ENCODE measurements at places on chromosomes 1 and 21.

DNA sequence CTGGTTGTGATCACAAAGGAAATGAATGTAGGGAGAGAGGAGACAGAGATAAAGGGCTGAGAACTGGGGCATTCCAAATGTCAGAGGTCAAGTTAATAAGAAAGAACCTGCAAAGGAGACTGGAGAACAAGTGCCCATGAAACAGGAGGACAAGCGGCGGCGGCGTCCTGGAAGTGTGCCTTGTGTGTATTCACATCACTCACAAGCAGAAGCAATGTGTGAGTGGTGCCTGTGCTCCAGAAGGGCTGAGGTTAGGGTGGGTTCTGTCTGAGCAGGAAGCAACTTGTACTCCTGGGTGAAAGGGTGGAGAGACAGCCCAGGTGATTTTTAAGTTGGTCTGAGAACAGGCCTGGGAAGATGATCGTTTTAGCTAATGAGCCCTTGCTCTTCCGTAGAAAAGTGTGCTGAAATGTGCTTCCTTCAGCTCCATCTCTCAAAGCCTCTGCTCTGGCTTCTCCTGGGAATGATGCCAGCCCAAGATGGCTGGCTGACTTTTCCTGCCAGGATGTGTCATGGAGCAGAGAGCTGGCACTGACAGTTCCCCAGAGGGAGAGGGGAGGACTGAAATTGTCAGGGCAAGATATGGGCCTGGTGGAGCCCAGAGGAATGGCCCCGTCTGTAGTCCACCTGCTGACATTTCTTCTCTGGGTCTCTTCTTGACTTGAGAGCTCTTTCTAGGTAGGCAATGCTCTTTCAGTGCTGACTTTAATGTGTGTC is 25.1 kb upstream of the PLEKHA6 start:
- DNase-seq = no peak

DNA sequence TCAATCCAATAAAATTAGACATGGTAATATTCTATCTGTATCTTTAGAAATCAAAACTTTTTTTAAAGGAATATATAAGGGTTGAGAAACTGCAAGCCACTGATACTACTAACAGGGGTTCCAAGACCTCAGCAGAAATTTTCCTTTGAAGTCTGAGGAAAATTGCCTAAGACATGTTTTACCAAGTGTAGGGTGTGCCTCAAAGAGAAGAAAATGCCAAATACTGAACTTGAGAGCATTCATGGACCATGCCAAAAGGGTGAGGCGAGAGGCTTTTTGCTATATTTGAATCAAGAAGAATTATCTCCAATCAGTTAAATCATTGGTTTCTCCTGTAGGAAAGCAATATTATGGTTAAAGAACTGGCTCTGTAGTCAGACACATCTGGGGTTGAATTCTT is 207.9 kb upstream of the B3GALT2 start:
- no peak for DNase-seq

DNA sequence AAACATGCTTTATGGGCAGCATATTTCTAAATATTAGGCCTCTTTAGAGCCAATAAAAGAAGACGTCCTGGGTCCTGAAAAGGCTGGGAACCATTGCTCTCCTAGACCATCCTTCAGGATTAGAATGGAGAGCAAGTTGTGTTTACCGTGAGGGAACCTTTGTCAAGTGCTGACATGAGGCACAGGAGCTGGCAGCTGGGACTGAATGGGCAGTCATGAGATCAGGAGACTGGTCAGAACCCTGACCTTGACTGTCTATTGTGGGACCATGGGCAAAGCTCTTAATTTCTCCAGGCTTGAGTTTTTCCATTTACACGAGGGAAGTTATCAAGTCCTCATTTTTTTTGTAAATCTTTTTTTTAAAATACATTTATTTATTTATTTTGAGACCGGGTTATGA is 5.2 kb downstream of the PFKFB2 start:
- no peak for DNase-seq

DNA sequence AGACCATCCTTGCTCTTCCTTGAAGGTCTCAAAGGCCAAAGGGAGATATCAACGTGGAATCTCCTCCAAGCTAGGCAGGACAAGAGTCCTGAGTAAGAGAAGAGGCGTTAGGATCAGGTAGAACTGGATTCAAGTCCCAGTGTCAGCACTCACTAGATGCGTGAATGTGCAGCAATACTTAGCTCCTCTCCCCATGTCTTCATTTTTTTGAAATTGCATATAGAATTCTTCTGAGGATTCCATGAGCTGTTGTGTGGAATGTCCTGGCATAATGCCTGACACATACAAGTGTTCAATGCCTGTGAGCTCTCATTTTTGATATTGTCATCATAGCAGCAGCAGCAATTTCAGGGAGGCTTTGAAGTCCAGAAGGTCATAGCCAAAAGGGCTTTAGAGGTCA is 333.2 kb downstream of the KCNH1 start:
- DNase-seq = no peak

DNA sequence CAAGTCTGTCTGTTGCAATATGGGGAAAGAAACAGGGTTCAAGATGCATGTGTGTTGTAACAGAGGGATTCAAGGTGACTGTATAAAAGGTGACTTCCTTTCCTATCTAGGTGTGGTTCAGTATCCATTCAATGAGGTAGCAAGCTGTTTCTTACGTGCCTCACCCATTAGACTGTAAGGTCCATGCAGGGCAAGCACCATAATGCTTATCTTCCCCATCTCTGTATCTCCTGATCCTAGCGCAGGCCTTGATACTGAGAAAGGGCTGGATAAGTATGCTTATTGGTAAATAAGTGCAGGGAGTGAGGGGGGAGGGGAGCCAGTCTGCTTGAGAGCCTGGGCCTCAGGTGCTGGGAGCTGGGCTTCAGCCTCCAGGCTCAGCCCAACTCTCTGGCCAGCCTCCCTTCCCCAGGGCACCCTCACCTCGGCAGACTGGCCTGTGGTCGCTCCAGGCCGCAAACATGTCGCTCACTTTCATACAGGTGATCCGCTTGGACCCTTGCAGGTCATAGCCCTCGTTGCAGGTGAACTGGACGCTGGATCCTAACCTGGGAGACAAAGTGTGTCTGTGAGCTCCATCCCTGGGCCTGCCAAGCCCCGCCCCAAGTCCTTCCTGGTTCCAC is 44.5 kb upstream of the HMGB4 start:
- no peak for DNase-seq

DNA sequence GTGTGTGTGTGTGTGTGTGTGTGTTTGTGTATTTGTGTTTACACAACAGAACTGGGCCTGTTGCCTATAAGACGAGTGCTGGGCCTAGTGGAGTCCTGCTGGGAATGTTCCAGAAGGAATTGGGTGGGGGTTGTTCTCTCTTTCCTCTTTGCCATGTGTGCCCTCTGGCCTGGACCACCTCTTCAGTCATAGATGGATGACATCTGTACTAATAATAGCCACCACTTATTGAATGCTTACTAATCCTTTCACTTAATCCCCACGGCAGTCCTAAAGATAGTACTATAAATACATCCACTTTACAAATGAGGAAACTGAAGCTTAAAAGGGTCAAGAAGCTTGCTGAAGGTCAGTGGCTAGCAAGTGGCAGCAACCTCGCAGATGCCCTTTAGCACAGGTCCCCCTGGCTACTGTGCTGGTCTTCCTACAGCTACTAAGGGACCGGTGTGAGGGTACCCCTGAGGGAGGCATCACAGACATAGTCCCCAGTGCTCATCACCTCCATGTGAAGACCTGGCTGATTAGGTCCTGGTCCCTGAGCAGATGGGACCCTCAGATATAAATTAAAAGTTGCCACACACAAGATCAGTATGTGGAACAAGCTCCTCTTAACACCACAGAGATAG is 55.2 kb upstream of the KIF1B start:
- DNase-seq = no peak

DNA sequence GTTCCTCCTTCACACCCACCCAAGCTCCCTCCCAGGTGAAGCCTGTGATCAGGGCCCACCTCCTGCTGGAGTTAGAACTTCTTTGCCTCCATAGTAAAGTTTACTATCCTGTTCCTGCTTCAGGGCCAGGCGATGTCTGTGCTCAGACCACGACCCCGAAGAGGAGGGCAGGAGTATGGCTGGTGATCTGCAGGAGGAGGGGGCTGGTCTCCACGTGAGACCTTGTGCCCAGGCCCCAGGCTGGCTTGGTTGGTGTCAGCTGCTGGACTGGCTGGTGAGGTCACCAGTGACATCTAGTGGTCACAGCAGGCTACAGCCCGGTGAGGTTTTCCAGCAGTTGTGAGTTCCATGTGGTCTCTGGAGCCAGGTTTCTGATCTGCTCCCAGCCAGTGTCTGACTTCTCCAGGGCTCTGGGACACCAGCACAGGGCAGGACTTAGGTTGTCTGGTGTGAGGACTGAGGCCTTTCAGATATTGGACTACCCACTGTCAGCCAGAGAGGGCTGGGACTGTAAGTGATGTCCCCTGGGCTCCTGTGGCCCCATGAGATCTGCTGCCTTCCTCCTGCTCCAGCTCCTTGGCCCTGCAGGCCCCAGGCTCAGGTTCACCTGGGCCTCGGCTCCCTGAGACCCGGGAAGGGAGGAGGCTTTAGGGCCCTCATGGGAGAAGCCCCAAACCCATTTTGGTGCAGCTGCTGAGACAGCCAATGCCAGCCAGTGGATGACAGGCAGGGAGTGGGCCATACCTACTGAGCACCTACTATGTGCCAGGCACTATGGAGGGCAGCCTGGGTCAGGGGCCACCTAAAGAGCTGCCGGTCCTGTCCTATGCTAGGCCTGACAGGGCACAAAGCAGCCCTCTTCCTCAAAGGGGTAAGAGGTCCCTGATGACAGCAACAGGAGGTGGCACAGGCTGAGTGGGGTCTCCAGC is 6.0 kb upstream of the UBL4B start:
- DNase-seq = no peak

GRCh38 chr1:64046891-64047290 is 156.5 kb upstream of the UBE2U start:
- no peak for DNase-seq

DNA sequence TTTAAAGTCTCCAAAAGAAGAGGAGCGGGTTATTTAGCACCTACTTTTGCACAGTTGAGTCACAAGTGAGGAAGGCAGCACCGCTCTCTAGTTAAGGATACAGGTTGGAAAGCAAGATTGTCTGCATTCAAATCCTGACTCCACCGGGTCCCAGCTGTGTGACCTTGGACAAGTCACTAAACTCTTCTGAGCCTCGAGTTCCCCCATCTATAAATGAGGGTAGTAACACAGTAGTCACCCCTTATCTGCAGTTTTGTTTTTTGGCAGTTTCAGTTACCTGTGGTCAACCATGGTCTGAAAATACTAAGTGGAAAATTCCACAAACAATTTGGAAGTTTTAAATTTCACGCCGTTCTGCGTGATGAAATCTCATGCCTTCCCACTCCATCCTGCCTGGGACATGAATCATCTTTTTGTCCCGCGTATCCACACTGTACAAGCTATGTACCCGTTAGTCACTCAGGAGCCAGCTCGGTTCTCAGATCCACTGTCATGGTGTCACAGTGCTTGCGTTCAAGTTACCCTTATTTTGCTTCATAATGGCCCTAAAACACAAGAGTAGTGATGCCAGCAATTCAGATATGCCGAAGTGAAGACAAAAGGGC is 49.4 kb downstream of the CAPZB start:
- DNase-seq = no peak

DNA sequence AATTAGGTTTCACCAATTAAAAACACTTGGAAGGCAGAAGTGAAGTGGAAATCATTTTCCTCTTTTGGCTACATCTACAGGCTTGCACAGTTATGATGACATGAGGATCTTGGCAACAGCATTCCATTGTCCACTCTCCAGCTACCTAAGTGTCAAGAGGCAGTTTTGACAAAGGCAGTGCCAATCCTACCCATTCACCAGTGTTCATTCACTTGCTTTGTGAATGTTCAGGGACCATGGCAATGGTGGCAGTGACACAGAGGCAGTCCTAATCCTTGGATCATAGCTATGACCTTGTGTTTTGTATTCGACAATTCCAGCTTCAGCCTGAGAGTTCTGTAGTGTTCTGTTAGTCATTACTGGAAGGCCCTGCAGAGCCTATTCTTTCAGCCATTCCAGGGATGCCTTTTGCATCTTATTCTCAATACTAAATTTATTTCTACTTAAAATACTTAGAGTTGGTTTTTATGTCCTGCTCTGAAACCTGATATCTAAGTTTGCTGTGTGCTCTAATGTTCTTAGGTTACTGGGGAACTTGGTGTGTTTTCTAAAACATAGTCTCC is 36.7 kb downstream of the CRB1 start:
- no peak for DNase-seq

GRCh38 chr1:205032508-205032907 is 10.5 kb upstream of the CNTN2 start:
- DNase-seq = no peak

- DNase-seq = no peak
These were observed 2.1 kb downstream of the TRIM67 start for GRCh38 chr1:231163830-231164427.

DNA sequence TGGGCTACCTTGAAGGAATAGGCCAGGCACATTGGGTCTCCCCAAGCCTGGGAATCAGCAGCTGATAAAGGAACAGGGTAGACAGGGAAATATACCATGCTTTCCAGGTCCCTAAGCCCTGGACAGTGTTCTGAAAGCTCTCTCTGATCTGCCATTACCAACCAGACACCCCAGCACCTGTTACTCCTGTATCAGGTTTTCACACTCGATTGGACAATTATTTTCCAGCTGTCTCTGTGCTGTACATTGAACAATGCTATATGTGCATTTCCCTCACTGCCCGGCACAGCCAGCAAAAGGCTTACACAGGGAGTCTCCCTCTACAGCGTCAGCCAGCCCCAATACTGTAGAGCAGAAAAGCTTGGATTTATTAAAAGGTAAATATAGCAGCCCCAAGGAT is 4.7 kb downstream of the CFAP45 start:
- DNase-seq = no peak

DNA sequence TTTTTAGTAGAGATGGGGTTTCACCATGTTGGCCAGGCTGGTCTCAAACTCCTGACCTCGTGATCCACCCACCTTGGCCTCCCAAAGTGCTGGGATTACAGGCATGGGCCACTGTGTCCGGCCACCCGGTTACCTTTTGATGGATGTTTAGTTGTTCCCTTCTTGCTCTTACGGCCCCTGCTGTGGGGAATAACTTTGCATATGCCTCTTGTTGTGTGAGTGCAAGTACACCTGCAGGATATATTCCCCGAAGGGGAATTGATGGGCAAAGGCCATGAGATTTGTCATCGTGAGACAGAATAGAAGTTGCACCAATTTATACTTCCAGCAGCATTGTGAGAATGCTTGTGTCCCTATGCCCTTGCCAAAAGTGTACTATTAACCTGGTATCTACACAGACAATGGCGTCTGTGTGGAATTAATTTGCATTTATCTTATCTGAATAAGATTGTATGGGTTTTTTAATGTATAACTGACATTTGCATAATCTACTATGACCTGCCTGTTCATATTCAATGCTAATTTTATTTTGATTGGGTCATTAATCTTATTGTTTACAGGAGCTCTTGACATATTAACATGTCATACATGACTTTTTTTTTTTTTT is 8.1 kb downstream of the IL6R start:
- DNase-seq = no peak

All from NCI-H1436 treated with DMSO at 0.1 percent for 48 hours (cell line).